ENCODE measurements at places on chromosomes 11 and 22. TPM values are rescaled to one million over a fixed set of nuclear protein-coding genes. Genes with fewer than 3 reads are reported as not detected.

DNA sequence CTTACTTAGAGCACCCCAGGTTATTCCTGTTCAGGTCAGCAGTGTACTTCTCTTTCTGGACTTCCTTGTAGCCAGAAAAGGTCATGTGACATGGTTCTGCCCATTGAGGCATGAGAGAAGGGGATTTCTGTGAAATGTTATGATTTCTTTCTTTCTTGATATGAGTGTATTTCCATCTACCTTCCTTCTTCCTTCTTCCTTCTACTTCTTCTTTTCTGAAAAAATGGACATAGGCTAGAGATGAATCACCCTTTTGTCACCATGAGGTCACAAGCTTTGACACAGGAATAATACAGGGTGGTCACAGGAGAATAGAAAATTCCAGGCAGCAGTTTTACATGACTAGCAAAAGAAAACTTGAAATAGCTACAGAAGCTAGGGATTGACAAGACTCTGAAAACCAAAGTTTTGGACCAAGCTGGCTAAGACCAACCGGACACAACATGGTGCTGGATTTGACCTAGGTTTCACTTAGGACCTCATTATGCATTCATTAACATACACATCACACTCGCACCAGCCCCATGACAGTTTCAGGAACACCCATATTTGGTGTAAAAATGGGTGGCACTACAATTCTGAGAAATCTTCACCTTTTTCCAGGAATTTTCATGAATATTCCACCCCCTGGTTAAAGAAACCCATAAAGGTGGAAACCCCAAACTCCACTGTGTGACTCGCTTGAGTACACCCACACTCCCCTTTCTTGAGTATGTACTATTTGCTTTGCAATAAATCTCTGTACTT lies 21.2 kb upstream of the MAP6 start:
- DNase-seq = no peak

DNA sequence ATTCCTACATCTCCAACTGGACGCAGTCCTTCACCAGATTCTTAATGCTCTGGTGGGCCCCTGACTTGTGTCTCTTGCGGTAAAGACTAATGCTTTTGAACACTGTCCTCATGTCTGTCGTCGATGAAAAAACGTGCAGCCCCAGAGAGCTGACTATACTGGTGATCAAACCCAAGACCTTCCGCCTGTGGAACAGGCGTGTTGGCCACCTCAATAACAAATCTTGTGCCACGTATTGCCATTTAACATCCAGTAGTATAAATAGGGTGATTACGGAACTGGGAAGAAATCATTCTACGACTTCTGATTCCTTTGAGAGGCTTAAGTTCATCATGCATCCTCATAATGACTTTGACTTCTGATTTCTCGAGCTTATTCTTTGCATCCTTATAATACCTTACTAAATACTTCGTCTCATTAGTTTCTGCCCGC lies 45.6 kb downstream of the OR4D9 start:
- no peak for DNase-seq

- DNase-seq = no peak
Measured at GRCh38 chr22:46381142-46381541, 45.6 kb downstream of the TRMU start.

The KLHDC7B gene
- 1.6 TPM for total RNA-seq
